Pancreas (tissue), 10 donors: ENCODE measurements at places on chromosomes 7 and 10. TPM values are rescaled to one million over a fixed set of nuclear protein-coding genes. Genes with fewer than 3 reads are reported as not detected.

The PTN gene
- polyA plus RNA-seq: 1.8 TPM

The CNNM1 gene
- 1.6 TPM for polyA plus RNA-seq

The RHBDD2 gene
- 106 TPM for polyA plus RNA-seq

The MACC1 gene
- polyA plus RNA-seq: 2.2 TPM

The RPS24 gene
- 3,548 TPM for polyA plus RNA-seq

The NODAL gene
- not detected for polyA plus RNA-seq

- H3K36me3 ChIP-seq: no peaks in the 10 kb centered on the region
- no peaks in the 10 kb centered on the region for H3K4me1 ChIP-seq
- H3K4me3 ChIP-seq: no peak overlapping the region
- no peak overlapping the region for H3K27ac ChIP-seq
- DNase-seq: no peak
These were observed 138.2 kb upstream of the PLPP4 start for GRCh38 chr10:120318862-120319261.

GRCh38 chr10:107546986-107547385, 382.5 kb upstream of the SORCS1 start:
- H3K27ac ChIP-seq: no peak overlapping the region
- no peaks in the 10 kb centered on the region for H3K36me3 ChIP-seq
- H3K4me3 ChIP-seq: no peak overlapping the region
- H3K27me3 ChIP-seq: peaks cover 3% of the 10 kb centered on the region
- no peak for DNase-seq

DNA sequence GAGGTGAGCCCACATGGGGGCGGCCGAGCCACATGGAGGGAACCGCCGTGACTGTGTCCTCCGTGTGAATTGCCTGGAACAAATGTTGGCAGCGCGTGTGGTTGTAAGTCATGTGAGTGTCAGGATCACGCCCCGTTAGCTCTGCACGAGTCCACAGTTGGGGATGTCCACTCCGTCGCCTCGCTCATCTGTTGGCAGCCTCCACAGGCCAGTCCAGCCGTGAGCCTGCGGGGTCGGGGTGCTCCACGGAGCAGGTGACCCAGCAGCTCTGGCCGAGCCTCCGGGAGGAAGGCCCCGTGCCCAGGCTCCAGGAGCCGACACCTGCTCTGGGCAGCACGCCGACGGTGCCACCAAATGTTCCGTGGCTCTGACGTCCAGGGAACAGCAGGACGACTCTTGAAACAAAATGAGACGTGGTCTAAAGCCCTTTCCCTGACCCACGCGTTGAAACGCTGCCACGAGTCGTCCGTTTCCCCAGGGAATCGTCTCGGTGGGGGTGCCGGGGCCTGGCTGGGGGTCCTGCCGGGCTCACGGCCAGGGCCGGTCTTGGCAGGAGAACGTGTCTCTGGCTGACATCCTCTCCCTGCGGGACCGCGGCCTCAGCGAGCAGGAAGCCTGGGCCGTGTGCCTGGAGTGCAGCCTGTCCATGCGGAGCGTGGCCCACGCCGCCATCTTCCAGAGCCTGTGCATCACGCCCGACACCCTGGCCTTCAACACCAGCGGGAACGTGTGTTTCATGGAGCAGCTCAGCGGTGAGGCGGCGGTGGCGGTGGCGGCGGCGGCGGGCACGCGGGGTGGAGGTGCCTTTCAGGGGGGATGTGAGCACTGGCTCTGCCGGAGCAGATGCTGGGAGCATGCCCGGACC, 7.0 kb downstream of the KNDC1 start:
- H3K36me3 ChIP-seq: no peaks in the 10 kb centered on the region
- no peak overlapping the region for H3K4me3 ChIP-seq
- DNase-seq: no peak

DNA sequence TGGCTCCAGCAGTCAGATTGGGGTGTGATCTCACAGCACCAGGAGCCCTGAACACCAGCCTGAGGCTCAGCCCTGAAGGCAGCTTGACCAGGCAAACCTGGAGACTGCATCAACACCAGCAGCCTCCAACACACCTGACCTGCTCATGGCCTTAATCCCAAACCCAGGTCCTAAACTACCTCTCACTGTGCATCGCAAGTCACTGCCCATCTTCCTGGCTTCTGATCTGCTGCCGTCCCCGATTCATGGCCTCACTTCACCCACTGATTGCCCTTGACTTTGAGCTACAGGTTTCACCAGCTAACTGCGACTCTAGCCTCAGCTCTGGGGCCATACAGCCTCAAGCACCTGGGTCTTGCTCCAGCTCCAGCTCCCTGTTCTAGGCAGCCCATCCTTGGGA, 49.1 kb downstream of the PARP12 start:
- no peaks in the 10 kb centered on the region for H3K4me1 ChIP-seq
- no peak overlapping the region for H3K4me3 ChIP-seq
- H3K36me3 ChIP-seq: no peaks in the 10 kb centered on the region

DNA sequence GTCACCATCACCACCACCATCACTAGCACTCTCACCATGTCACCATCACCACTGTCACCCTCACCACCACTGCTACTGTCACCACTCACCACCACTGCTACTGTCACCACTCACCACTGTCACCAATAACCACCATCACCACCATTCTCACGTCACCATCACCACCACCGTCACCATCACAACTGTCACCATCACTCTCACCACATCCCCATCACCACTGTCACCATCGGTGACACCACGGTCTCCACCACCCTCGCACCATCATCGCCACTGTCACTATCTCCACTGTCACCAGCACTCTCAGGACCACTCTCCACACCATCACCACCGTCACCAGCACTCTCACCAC, 130.4 kb downstream of the MAD1L1 start:
- DNase-seq: no peak
- no peaks in the 10 kb centered on the region for H3K27me3 ChIP-seq
- no peaks in the 10 kb centered on the region for H3K36me3 ChIP-seq
- H3K4me1 ChIP-seq: no peaks in the 10 kb centered on the region
- H3K4me3 ChIP-seq: no peak overlapping the region
- H3K27ac ChIP-seq: no peak overlapping the region

DNA sequence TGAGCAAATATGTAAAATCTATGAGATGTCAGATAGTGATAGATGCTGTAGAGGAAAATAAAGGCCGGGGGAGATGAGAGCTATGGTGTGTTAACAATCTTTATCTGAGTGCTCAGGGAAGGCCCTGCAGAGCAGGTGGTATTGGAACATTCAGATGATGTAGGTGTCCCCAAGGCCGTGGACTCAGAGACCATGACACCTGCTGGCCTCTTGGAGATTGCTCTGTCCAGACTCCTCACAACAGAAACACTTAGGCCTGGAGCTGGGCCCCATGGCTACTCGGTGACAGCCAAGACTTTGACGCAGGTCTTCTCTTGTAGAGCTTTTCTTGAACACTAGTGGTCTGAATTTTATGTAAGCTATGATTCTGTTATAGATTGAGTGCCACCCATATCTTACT, 13.3 kb downstream of the AKR1E2 start:
- DNase-seq: no peak
- no peaks in the 10 kb centered on the region for H3K36me3 ChIP-seq
- no peaks in the 10 kb centered on the region for H3K4me1 ChIP-seq
- no peaks in the 10 kb centered on the region for H3K27me3 ChIP-seq
- H3K4me3 ChIP-seq: no peak overlapping the region

- no peak overlapping the region for H3K4me3 ChIP-seq
- H3K36me3 ChIP-seq: no peaks in the 10 kb centered on the region
- no peaks in the 10 kb centered on the region for H3K27me3 ChIP-seq
- H3K4me1 ChIP-seq: no peaks in the 10 kb centered on the region
- no peak overlapping the region for H3K27ac ChIP-seq
- no peak for DNase-seq
These were observed 544.1 kb downstream of the HTR7 start for GRCh38 chr10:90313576-90314325.

GRCh38 chr10:129962031-129962871, 1.8 kb downstream of the EBF3 start:
- no peak overlapping the region for H3K27ac ChIP-seq
- no peaks in the 10 kb centered on the region for H3K4me1 ChIP-seq
- peaks cover 66% of the 10 kb centered on the region for H3K27me3 ChIP-seq
- H3K36me3 ChIP-seq: no peaks in the 10 kb centered on the region

GRCh38 chr7:5824297-5824610, 42.8 kb upstream of the RNF216 start:
- no peaks in the 10 kb centered on the region for H3K36me3 ChIP-seq
- no peak overlapping the region for H3K4me3 ChIP-seq

- H3K27me3 ChIP-seq: no peaks in the 10 kb centered on the region
- H3K27ac ChIP-seq: no peak overlapping the region
- H3K4me1 ChIP-seq: no peaks in the 10 kb centered on the region
- H3K4me3 ChIP-seq: no peak overlapping the region
These were observed 73.9 kb downstream of the PDGFA start for GRCh38 chr7:445563-446288.

DNA sequence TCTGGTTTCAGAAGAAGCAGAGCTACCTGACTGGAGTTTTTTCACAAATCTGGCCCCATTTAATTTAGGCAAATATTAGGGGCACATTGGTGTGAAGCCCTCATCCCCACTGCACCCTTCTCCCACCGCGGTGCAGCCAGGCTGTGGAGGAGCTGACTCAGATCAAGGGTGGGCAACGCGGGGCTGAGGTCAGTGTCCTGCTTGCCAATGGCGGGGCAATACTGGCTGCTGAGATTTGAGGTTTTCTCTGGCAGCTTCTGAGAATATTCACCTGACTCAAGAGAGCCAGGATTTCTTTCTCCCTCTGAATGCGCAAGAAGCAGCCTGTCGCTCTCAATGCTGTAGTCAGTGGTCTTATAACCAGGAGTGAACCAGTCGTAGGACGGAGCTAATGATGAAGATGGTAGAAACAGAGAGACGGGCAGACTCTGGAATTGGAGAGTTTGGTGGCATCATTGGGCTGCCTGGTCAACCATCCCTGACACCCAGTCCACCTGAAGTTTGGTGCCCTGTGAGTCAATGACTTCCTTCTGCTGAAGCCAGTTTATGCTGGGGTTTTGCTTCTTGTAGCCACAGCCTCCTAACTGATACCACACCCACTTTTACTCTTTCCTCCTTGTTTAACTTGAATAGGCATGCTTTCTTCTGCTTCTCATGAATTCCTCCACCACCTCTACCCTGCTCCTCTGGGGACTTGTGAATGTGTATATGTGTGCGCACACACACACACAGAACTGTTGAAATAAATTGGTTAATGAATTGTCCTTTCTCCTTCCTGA, 123.7 kb upstream of the CTBP2 start:
- H3K27ac ChIP-seq: no peak overlapping the region
- no peaks in the 10 kb centered on the region for H3K4me1 ChIP-seq
- H3K36me3 ChIP-seq: no peaks in the 10 kb centered on the region
- no peaks in the 10 kb centered on the region for H3K27me3 ChIP-seq
- DNase-seq: no peak
